ENCODE measurements at places on chromosomes 7 and 10.

DNA sequence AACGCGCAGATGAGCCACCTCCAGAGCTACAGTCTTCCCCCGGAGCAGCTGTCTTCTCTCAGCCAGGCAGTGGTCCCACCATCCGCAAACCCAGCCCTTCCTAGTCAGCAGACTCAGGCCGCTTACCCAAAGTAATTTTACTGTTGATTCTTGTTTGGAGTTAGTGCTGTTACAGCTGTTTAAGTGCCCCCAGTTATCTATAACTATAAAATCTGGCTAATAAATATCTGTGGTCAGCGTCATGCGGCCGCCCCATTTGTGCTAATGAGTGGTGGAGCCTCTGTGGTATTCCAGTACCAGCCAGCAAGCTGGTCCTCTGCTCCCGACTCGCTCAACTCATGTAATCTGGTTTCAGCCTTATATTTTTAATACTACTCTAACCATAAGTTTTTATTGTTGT, 43.2 kb upstream of the TMEM236 start:
- no peak for DNase-seq

GRCh38 chr10:61987537-61987936, 86.0 kb downstream of the ARID5B start:
- no peak for DNase-seq

DNA sequence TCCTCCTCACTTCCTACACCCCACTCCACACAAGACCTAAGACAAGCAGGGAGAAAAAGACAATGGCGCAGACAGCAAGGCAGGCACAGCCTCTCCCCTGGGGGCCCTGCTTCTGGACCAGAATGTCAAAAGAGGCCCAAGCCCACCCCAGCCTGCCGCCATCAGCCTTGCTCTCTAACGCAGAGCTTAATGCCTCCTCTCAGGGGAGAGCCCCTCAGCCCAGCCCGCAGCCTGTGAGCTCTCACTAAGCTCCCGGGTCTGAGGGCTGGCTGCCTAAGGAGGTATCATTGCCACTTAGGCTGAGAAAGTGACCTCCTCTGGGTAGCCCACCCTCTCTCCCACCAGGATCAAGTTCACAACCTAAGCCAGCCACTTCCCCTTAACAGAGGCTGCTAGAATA, 16.7 kb downstream of the SLIT1 start:
- no peak for DNase-seq

DNA sequence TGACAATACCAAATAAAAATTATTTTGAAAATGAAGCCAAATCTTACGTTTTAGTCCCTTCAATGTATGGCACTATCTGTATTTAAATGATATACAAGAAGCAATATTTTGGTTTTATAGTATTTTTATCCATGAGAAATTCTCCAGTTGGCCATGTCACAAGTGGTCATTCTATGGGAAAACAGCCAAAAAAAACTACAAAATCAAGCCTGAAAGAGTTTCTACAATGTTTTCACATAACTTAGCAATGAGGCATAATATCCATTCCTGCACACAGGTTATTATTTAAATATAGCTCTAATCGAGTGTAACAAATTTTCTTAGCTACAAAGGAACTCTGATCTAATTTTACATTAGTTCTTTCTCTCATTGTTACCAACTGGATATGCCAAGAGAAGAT, 5.4 kb downstream of the RAB11FIP2 start:
- DNase-seq: no peak

- DNase-seq: no peak
Observed at GRCh38 chr7:18958627-18959026, 158.8 kb downstream of the TWIST1 start.

DNA sequence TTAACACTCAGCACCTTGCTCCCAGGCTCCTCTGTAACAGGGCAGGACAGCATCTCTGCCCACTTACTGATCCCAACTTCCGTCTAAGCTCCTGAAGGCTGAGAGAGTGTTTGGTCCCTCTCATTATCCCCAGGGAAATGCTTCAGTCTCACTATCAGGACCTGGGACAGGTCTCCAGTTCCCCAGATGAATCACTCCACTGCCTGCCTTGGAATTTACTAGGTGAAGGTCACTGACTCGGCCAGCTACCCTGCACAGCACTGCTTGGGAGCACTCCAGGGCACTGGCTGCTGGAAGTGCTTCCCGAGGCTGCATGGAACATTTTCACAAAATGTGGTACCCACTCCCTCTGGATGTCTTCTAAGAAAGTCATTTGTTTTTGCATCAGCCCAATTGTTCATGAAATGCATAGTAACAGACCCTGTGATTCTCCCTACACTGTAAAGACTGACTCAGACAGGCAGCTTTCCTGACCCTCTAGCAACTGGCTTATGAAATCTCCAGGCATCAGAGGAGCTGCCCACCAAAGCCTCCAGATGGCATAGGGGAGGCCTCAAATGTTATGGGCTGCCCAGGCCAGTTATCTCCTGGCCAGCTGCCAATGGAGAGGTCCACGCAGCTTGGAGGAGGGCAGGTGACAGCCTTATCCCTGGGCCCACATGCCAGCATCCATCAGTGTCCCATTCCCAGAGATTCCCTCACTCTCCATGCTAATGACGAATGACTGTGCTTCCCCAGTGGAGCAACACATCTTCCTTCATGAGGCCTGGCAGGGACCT, 89.1 kb downstream of the GFRA1 start:
- DNase-seq: no peak

DNA sequence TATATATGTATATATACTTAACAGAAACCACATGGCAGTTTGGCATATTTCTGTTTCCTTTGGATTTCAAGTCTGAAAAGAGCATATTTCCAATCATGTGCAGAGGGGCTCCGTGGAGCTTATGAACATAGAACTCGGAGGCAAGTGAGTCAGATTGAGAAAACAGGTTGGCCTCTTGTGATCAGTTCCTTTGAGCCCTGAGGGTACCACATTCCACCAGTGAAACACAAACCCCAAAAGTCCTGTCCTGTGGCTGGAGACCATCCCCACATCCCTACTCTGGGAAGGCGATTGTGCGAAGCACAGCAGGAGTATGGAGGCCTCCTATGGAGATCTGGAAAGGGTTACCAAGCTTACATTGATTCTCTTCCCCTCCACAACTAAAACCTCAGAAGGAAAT, 196.7 kb upstream of the TMEM72 start:
- DNase-seq: no peak

GRCh38 chr10:29968585-29968984, 90.8 kb downstream of the JCAD start:
- DNase-seq: no peak

DNA sequence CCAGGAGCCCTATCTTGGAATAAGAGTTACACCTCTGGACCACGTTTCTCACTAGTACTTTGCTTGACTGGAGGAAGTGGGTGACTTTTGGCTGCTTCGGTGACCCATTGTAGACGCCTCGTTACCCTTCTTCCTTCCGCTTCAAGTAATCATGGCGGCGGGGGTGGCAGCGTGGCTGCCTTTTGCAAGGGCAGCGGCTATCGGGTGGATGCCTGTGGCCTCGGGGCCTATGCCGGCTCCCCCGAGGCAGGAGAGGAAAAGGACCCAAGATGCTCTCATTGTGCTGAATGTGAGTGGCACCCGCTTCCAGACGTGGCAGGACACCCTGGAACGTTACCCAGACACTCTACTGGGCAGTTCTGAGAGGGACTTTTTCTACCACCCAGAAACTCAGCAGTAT, 1.5 kb downstream of the KCND2 start:
- DNase-seq: peak; percentile 25

Measured in right cardiac atrium (tissue), 5 donors.